Activated effector memory CD4-positive, alpha-beta T cell treated with Interleukin-2 at 50 U/mL for 16 hours (primary cell): ENCODE measurements at places on chromosomes 2 and 18.

DNA sequence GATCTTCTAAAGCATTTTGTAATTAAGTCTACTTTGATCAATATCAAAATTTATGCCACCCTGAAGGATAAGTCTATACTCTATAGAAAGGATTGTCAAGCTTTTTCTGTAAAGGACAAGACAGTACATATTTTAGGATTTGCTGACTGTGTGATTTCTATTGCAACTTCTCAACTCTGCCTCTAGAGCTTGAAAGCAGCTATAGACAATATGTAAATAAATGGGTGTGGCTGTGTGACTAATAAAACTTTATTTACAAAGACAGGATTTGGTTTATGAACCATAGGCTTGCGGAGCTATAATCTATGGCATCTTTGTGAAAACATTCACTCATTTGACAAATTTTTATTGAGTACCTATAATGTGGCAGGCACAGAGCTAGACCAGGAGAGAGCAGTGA is 18.4 kb downstream of the UPP2 start:
- DNase-seq: no peak

GRCh38 chr2:135662088-135662487 is 79.6 kb upstream of the UBXN4 start:
- no peak for DNase-seq

DNA sequence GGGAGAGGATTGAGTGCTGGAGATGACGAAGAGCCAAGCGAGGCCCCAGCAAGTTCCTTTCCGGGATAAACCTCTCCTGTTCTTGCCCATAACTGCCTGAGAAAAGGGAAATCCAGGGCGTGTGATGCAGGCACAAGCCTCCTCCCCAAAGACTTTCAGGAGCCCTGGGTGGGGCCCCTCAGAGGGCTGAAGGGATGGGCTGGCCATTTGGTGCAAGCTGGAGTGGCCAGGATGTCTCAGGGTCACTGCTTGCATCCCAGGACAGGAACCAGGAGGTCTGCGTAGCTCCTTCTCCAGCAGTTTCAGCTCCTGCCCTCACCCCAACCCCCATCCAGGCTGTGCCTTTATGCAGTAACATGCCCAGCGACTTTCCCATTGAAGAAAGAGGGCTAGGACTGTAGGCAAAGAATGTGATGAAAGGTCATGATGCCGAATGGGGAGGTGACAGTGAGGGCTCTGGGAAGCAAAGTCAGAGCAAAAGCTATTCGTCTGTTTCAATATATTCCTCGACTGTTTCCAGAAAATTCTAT is 80.2 kb downstream of the PXDN start:
- no peak for DNase-seq

GRCh38 chr2:3631161-3631850 is 26.7 kb upstream of the ALLC start:
- DNase-seq: no peak

DNA sequence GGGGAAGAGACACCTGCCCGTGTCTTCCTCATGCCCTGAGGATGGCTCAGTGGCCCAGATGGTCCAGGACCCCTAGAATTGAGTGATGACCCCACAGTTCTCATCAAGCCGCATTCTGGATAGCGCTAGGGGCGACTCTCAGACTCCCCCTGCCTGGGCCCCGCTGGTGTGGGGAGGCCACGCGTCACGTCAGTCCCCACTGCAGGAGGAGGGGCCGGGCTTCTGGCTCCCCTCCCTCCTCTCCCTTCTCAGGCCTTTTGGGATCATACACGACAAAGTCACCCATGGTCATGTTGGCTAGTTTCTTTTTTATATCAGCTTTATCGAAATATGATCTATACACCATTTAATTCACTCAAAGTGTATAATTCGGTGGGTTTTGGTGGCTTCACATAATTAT is 61.5 kb downstream of the NFATC1 start:
- DNase-seq: no peak

- no peak for DNase-seq
Measured at GRCh38 chr2:63903003-63903402, 61.3 kb downstream of the UGP2 start.

DNA sequence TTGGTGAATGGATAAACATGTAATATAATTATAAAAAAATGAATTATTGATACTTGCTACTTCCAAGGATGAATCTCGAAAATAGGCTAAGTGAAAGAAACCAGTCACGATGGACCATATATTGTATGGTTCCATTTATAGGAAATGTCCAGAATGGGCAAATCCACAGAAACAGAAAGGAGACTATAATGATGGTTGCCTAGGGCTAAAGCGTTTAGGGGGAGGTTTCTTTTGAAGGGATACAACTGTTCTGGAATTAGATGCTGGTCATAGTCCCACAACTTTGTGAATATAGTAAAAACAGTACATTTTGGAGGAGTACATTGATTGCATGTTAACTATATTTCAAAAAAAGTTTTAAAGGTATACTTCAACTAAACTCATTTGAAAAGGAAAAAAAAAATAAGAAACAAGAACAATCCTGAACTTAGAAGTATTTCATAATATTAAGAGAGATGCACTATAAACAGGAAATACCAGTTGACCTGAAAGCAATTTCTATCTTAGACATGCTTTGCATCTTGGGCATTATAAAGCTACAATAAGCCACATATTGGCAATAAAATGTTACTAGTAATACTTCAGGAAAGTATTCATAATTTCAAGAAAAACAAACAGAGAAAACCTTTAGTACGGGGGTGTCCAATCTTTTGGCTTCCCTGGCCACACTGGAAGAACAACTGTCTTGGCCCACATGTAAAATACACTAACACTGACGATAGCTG is 130.0 kb downstream of the C2orf74 start:
- no peak for DNase-seq

DNA sequence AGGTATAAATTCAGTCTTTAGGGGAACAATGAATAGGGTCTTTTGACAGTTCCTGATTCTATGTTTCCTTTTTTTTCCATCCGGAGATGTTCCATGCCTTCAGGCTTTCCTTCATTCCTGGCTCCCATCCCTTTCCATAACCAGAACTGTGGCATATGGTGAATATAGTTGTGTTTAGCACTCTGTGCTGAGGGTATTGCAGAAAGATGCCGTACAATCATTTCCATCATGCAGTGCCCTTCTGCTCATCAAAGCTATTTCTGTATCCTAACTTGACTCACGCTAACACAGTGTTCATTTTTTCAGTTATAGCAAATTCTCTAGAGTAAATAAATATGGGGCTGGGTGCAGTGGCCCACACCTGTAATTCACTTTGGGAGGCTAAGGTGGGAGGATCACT is 131.9 kb upstream of the EML6 start:
- no peak for DNase-seq
